ENCODE measurements at places on chromosomes 7 and 10.
A peak's percentile ranks its signal among the peaks of the same experiment; 100 is the strongest.

- DNase-seq: no peak
These were observed 100.8 kb downstream of the ANLN start for GRCh38 chr7:36490419-36490830.

DNA sequence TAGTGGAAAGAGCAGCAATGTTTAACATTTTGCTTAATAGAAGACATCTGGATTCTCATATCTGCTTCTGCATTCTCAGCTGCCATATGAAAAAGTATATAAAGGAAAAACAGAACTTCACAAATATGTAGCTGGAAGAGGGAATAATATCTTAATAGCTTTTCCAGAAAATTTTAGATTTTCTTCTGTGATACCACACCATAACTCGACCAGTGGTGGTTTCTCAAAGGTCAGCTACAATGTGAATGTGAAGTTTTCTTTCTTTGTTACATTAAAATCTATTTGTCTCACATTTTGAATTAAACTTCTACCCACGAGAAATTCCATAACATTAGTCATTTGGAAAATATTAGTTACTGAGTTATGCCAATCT, 339.8 kb downstream of the PARD3 start:
- no peak for DNase-seq

GRCh38 chr10:15856328-15857015, 3.8 kb downstream of the MINDY3 start:
- peak; percentile 14 for DNase-seq

- DNase-seq: no peak
These were observed 14.5 kb downstream of the DNAJB9 start for GRCh38 chr7:108584211-108584610.

GRCh38 chr10:132538031-132538789, 623 bp downstream of the INPP5A start:
- DNase-seq: no peak

DNA sequence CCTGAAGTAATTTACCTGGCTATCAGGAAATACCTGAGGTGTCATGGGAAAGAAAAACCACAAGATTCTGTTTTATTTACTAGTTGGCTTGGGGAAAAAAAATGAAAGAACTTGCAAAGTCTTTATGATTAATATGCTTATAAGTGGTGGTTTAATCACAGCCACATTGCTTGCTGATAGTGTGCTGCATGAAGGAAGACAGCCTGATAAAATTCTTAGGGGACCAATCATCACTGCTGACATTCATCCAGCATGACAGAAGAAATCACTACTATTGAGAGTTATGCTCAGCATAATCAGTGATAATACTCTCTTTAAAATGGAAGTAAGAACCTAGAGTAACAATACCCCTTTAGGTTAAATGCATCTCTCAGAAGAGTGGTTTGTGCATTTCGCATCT, 150.2 kb upstream of the LRRN3 start:
- DNase-seq: no peak

DNA sequence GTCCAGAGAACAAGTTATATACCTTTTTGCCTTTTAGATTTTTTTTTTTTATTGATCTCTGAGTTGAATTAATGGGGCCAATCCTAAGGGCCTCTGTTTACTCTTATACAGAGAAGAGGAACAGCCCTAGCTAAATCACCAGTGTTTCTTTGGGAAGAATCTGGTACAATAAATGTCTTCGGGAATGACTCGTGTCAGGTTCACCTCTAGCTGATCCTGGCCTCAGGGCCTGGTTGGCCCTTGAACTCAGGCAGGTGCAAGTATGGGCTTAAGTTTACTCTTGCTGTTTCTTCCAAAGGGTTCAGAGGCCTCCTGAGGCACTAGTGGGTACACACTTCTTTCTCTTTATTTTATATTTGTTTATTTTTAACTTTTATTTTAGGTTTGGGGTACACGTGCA, 71.0 kb downstream of the LRMDA start:
- DNase-seq: no peak

- no peak for DNase-seq
These were observed 38.6 kb downstream of the NACAD start for GRCh38 chr7:45050198-45050597.

GRCh38 chr7:5429253-5429856, 5.7 kb upstream of the TNRC18 start:
- DNase-seq: no peak

DNA sequence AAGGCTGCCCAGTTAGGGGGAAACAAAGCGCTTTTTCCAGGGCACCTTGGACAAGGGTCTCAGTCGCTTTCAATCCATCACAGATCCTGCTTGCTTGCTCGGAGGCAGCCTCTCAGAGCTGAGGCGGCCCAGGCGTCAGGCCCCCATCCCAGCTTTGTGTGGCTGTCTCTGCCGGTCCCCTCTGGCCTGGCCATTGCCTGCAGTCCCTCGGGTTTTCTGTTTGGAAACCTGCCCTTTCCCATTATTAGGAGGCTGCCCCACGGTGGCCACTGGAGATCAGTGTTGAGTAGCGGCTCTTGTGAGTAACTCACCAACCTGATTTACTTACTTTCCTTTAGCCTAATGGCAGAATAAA, 216.1 kb downstream of the GLRX3 start:
- no peak for DNase-seq

GRCh38 chr10:18860631-18861240, 187.9 kb upstream of the MALRD1 start:
- no peak for DNase-seq

GRCh38 chr10:60114765-60115586, 208.6 kb upstream of the CCDC6 start:
- no peak for DNase-seq
